Common myeloid progenitor, CD34-positive (primary cell): ENCODE measurements at places on chromosomes 13 and 19.

DNA sequence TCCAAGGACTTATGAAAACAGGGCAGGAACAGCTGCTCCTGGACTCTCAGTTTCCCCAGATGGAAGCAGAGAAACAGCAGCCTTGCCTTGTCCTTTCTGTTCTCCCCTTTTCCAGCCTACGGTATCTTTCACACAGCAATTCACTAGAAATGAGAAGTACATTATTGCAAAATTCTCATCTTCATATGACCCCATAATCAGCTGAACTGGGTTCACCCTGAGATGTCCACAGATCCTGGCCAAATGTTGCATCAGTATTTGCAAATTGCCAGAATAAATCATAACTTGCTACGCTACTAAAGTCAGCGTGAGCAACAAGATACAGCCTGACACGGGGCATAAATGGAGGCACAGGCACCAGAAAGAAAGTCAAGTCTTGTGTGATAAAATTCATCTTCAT is 16.1 kb downstream of the VSTM1 start:
- DNase-seq = no peak

GRCh38 chr19:50365434-50366306 is at the start of gene NAPSA:
Gene NAPSA (minus strand): TSS chr19:50365639. CDS start chr19:50365621, 18 bp downstream.
- DNase-seq = no peak

- DNase-seq = no peak
Measured at GRCh38 chr19:14563989-14564651, 7.7 kb downstream of the NDUFB7 start.

- DNase-seq = no peak
Measured at GRCh38 chr13:73675821-73676220, 458.4 kb downstream of the KLF12 start.

GRCh38 chr13:87777387-87777786 is 106.2 kb downstream of the SLITRK5 start:
- no peak for DNase-seq

- DNase-seq = peak; percentile 50
Measured at GRCh38 chr19:38514812-38515633, 81.5 kb downstream of the RYR1 start.

GRCh38 chr13:80361298-80361697 is 20.4 kb upstream of the SPRY2 start:
- DNase-seq = no peak

GRCh38 chr19:40702337-40703012 is 12.0 kb upstream of the NUMBL start:
- DNase-seq = no peak

- DNase-seq = no peak
Measured at GRCh38 chr19:48469289-48469881, at the start of gene CYTH2. Gene CYTH2 (plus strand): TSS chr19:48469369. CDS start chr19:48469508, 139 bp downstream.

GRCh38 chr13:100917011-100917410 is 242.4 kb upstream of the TMTC4 start:
- no peak for DNase-seq

- DNase-seq = no peak
Measured at GRCh38 chr13:23724196-23724970, 154.2 kb downstream of the TNFRSF19 start.

GRCh38 chr19:49913720-49914119 is 15.3 kb upstream of the ATF5 start:
- DNase-seq = no peak

- DNase-seq = no peak
Measured at GRCh38 chr19:4064149-4064495, 2.6 kb downstream of the ZBTB7A start.

DNA sequence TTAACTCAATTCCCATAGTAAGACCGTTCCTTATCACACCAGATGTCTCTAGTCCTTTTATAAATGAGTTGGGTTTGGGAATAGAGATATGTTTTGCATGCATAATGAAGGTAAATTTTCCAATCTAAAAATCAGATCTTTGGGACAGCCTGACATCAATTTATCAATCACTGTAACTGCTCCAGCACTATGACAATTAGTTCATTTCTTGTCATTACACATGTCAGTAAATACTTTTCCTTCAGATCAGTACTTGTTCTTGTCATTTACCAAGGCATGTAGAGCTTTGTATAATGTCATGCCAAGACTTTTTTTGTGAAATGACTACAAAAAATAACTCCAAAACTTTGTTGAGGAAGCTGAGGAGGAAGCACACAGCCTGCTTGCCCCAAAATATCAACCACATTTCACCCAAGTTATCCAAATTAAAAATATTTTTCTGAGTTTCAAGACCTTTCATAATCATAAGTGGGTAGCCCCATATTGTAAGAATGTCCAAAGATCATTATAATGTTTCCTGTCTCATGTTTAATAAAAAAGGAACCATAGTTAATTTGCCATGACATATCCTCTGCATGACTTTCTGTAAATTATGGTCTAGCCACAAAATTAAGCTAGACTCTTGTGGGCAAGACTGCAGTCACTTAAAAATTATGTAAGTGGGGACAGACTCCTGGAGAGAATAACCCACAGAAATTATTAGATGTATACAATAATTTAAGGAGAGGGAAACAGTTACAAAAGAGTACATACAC is 586.8 kb downstream of the TBC1D4 start:
- peak; percentile 52 for DNase-seq

DNA sequence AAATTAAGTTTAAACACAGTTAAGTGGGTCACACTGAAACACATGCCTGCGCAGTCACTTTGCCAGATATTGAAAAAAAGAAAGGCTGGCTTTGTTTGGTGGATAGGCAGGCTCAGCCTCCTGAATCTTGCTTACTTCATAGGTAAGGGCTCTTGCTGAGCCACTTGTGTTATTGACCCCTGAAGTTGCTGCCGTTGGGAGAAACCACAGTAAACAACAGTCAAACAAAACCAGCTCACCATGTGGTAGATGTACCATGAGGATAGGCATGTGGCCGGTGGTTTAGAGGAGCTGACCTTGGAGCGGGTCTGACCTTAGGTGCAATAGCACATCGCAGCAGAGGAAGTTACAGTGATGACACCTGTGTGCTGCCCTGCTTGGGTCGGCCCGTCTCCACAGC is 52.2 kb downstream of the SPATA13 start:
- DNase-seq = no peak

- peak; percentile 93 for DNase-seq
Measured at GRCh38 chr19:51417107-51417809, at the start of gene SIGLEC10. Gene SIGLEC10 (minus strand): TSS chr19:51417642. CDS start chr19:51417581, 61 bp downstream.

GRCh38 chr13:107118506-107118905 is 550.6 kb upstream of the ARGLU1 start:
- DNase-seq = no peak

DNA sequence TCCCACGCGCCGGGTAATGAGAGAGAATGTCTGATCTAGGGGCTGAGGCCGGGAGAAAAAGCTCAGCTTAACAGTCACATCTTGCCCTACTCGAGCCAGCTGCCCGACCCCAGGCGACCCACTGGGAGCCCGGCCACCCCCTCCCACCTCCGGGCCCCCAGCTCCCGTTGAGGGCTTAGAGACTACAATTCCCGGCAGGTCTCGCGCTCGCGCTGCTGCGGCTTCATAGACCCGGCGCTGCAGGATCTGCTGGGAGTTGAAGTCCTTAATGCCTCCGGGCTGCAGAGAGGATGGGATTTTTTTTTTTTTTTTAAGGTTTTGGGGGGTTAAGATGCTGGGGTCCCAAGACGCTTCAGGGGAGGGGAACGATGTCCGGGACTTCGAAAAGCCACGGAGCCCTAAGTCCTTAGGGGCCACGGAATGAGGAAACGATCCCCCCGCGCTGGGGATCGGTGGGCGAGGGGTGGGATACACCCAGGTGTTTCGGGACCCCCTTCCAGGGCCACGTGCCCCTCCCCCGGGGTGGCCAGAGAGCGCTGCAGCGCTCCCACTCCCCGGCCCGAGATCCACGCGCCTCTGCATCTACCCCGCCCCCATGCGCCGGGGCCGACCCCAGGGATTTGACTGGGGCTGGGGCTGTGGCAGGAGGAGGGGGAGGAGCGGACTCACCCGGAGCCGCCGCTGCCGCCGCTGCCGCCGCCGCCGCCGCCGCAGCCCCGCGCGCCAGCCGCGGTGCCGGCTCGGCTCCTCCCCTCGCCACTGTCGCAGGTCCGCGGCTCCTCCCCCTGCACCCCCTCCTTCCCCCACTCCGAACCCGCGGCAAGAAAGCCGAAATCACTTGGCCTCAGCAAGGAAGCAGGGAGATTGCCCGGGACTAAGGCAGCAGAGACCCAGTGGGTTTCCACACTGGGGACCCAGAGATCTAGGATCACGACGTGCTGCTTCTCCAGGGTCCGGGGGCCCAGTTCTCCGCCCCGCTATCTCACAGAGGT is at the start of gene SYT3:
SYT3 (minus strand) TSS at position 761 of the 992 bp plus-strand sequence. CDS start 2,470 bp downstream, outside the sequence.
- peak; percentile 62 for DNase-seq

DNA sequence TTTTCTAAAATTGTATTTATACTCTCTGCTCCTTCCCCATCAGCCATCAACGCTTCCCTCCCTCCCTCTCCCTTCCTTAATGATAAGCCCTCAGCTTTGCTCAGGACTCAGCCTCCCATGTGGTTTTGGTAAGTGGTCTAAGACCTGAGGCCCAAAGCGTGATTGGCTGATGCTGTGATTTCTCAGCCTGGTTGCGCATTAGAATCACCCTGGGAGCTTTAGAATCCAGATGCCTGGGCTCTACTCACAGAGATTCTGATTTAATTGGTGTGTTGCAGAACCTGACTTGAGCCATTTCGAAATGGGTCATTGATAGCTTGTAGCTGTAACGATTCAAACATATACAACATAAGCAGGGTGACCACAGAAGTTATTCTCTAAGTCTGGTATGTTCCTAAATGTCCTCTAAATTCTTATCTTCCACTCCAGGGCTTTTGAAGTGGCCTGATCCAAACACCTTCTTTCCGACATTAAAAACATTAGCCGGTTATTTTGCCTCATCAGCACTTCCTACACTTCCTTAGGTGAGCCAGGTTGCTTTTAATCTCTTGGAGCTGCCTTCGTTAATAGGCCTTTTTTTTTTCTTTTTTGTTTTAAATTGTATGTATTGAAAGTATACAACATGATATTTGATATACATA is 60.6 kb downstream of the LRCH1 start:
- no peak for DNase-seq

DNA sequence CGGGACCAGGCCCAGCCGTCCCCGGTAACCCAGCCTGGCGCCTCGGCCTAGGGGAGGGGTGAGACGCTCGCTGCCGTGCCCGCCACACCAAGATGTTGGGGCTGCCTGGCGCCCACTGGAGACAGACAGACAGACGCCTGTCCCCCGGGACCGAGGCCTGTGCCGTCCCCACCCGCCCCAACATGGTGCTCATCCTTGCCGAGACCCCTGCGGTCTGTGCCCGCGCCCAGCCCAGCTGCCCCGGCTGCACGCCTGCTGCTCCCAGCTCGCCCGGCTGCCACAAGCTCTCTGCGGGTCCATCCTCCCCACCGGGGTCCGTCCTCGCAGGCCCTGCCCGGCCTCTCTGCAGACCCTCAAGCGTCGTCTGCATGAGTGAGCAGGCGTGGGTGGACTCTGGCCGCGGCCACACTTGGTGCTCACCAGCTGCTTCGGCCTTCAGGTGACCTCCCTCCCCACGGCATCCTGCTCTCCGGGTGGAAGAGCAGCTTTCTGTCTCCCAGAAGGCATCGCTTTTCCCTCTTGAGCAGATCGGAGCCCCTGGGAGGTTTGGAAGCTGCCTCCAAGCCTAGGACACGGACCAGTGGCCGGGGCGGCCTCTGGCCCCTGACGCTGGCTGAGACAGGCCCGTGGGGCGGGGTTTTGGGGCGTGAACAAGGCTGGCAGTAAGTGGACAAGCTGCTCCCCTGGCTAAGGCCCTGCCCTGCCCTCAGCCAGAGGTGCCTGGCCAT is 6.7 kb upstream of the TMPRSS9 start:
- DNase-seq = no peak

DNA sequence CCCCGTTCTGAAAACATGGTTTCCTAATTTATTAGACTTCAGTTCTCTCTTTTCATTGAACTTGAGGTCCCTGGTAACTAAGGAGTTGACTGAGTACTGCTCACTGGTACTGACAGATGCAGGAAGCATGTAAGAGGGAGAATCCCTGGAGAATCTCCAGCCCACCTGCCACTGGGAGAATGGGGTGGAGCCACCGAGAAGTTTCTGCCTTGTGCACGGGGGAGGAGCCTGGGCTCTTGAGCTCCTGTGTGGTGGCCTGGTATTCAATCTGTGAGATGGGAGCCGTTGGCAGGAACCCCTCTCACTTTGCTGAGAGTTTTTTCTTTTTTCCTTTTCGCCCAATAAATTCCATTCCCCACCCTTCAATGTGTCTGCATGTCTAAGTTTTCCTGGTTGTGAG is 13.2 kb upstream of the AKAP11 start:
- DNase-seq = no peak

DNA sequence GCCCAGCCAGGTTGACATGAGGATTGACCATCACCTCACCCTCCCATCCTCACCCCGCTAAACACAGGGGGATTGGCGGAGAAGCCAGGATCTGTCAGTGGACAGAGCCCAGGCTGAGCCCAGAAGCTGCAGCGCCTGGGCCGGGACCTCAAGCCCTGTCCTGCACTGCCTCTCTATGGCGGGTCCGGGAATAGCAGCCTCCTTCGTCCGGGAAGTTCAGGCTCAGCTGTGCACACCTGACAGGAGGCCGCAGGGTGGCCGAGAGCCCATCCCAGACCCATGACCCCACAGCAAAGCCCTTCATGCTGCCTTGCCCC is 67.8 kb downstream of the SPACA7 start:
- DNase-seq = peak; percentile 56

GRCh38 chr13:113749967-113750366 is 9.1 kb upstream of the TMEM255B start:
- no peak for DNase-seq

DNA sequence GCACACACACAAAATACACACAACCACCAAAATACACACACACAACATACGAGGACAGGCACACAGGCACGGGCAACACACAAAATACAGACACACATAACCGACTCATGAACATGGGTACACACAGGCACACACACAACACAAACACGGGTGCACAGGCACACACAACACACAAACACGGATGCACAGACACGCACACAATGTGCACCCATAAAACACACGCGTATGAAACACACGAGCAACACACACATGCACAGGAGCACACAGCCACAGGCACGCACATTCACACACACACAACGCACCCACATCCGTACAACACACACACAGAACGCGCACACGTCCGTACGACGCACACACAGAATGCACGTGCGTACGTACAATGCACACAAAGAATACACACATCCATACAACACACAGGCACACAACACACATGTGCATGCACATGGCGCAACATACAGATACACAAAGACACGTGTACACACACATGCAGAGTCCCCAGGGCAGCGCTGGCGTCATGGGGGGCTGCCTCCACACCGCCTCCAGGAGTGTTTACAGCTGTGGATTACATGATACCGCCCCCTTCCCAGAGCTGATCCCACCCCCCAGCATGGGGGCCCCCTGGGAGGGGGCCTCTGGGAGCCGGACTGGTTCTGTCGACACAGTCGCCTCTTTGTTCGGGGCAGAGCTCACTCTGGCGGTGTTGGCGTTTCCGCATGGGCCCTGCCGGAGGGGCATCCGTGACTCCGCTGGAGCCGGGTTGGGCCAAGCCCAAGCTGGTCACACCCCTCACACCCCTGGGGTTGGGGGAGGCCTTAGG is 2.9 kb downstream of the SBNO2 start:
- no peak for DNase-seq
